ENCODE measurements at places on chromosomes 6 and 20.

DNA sequence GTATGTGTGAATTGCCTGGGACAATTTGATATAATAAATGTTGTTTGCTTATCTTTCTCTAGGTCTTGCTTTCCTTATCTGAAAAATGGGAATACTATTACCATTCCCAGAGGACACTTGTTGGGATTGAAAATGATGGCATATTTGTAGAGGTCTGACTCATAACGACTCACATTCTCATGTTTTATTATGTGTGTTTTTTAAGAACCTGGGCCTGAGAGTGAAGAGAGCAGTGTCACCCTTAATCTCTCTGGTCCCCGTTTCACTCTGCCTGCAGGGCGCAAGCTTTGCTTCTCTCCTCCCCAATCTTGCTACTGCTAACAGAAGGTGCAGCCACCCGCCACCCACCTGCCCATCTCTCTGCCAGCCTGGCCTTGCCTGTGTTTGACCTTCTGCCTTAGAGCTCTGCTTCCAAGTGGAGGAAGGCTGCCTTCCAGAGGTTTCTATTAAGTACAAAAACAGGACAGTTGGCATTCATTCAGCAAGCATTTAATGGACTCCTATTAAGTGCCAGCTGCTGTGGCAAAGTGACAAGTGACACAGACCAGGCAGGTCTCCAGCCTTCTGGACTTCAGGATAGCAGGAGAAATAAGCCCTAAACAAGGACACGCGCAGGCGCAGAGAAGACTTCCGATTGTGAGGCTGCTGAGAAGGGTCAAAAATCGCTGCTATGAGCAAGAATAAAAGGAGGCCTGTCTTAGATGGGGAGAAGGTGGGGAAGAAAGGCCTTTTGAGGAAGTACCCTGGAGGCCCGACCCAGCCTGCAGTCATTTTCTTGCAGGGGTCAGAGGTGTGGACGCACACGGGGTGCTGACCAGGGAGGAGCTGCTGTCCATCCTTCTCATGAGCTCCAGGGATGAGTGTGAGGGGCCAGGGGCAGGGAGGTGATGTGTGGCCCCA, 112.5 kb downstream of the JPH2 start:
- no peak for DNase-seq

DNA sequence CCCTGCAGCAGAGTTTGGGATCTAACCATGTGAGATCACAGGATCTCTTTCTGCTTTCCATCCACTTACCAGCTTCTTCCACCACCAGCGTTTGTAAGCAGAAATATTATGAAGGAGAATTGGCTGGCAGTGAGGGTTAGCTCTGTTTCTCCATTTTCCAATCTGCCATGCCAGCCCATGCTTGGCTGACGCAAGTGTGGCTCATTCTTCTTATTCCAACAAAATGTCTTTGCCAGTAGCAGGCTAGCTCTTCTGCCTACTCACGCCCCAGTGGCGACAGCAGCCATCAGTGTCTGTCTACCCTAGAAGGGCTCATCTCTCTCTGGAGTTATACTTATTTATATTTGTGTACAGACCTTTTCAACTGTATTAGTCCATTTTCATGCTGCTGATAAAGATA, 286.2 kb downstream of the FARS2 start:
- no peak for DNase-seq

- DNase-seq = no peak
Measured at GRCh38 chr20:11776687-11777086, 141.0 kb upstream of the BTBD3 start.

DNA sequence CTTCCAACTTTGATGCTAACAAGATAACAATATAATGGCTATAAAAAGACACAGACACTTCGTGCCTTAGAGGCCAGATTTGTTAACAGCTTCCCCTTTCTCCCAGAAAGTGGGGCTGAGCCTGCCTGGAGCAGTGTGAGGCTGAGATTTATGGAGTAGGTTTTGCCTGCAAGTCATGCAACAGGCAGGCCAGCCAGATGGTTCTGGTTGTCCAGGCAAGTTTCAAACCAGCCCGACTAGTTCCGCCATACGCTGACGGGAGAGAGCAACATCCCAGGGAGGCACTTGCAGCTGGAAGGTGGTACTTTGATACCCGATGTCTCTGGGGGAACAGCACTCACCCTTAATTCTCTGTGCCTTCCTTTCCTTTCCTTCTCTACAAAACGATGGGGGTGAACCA, 81.3 kb upstream of the NAA20 start:
- no peak for DNase-seq

DNA sequence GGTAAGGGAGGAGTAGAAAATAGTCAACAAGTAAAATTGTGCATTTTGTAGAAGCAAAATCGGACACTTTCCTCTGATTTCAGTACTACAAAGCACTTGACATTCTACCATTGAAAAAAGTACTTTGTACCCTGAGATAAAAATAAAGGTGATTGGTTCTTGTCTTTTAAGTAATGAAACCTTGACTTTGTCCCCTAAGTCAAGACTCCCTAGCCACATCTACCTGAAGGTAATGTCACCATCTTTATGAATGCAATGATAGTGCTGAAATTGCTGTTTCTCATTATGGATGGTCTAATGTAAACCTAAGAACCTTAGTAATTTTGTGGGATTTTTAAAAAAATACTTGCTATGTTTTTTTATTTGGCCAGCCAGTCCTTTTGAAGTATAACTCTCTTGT, 2.4 kb upstream of the MAN1A1 start:
- DNase-seq = no peak

- no peak for DNase-seq
Measured at GRCh38 chr6:38146021-38146733, 326.6 kb downstream of the ZFAND3 start.

GRCh38 chr6:17780061-17780460, 73.3 kb upstream of the NUP153 start:
- DNase-seq = no peak

GRCh38 chr20:54633374-54634355, 158.3 kb downstream of the DOK5 start:
- no peak for DNase-seq

- no peak for DNase-seq
Measured at GRCh38 chr6:144664947-144665346, 379.8 kb downstream of the UTRN start.

GRCh38 chr6:161943561-161943960, 669.7 kb upstream of the AGPAT4 start:
- no peak for DNase-seq

DNA sequence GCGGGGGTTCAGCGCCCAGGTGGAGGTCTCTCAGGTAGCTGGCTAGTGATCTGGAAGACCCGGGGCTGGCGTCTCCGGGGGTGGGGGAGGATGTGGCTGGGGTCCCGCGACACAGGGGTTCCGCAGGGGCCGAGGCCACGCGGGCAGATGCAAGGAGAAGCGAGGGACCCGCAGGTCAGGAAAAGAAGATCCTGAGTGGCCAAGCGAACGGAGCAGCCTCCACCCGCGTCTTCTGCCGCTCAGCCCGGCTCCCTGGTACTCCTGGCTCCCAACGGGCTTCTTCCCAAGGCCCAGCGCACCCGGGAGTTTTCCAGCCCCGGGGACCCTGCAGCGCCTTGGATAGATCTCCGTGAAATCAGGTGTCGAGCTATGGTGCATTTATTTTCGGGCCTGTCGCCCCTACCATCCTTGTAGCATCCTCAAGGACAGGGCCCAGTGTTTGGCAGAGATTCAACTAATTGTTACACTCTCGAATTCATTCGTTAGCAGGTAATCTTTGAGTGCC, 682 bp upstream of the CHD6 start:
- no peak for DNase-seq

DNA sequence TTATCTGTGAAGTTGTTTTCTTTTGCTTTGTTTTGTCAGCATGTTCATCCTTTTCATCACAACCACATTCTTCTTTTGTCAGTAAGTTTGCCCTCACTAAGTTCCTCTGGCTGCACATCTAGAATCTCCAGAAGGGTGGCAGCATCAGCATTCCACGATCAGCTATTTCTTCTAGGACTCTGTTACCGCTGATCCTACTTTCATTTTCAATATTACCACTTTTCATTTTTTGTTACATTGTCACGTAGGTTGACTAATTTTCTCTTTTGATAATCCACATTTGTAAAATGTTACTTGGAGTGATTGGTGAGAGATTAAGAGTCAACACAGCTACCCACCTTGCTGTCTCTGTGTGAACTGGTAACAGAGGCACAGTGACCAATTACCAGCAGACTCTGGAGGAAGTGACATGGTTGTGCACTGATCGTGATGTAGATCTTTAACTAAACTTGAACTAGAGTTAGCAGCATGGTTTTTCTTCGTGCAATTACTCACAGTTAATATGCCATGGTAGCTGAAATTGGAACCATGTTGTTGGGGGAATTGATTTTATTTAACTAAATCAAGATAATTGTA, 307.9 kb upstream of the SLC35B3 start:
- no peak for DNase-seq

GRCh38 chr6:21149470-21149869, 444.1 kb upstream of the SOX4 start:
- DNase-seq = no peak

GRCh38 chr6:154805288-154805911, 72.2 kb downstream of the SCAF8 start:
- DNase-seq = peak; percentile 51

DNA sequence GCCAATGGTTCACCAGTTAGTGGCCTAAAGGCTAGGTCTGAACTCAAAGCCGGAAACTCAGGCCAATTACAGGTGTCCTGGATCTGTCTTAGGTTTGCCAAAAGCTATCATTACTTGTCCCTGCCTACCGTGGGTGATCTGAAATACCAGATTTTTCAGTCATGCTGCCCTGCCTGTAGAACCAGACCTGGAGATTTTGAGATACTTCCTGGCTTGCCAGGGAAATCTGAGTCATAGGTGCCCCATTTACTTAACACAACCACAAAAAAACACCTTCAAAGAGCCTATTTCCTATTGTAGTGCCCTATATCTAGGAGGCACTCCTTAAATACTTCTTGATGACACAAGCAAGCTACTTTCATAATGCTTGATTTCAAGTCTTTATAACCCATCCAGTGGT, 13.9 kb upstream of the RANBP9 start:
- peak; percentile 62 for DNase-seq

DNA sequence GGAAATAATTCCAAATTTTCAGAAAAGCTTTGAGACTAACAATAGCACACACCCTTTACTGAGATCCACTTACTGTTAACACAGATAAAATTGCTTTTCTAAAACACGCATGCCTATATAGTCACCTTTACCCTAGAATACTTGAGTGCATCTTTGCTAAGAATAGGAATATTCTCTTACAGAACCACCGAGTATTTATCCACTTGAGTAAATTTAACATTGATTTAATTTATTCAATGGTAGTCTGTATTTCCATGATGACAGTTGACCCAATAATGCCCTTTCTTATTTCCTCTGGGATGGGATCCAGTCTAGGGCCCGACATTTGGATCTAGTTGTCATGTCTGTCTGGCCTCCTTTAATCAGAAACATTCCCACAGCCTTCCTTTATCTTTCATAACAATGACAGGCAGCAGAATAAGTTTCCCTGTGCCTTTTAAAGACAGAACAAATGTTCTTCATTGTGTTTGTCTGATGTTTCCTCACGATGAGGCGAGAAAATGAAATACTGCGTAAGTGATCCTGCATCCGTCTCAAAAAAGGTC, 56.6 kb upstream of the ERVFRD-1 start:
- DNase-seq = no peak

- peak; percentile 52 for DNase-seq
Measured at GRCh38 chr20:45444050-45444449, 25.5 kb upstream of the WFDC2 start.

DNA sequence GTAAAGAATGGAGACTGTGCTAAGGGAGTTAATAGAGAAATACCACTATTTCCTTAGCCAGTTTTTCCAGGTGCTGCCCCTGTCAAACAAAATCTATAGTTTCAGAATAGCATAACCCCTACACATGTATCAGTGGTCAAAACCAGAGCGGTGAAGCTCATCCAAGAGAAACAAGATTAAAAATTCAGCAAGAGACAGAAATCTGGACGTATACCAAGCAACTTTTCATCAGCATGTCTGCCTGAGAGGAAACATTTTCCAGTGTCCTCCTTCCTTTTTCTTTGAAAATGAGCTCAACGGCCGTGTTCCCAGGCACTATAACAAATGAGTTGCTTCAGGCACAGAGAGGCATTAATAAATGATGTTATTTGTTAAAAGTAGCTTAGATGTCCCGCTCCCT, 416.5 kb downstream of the BCKDHB start:
- no peak for DNase-seq

DNA sequence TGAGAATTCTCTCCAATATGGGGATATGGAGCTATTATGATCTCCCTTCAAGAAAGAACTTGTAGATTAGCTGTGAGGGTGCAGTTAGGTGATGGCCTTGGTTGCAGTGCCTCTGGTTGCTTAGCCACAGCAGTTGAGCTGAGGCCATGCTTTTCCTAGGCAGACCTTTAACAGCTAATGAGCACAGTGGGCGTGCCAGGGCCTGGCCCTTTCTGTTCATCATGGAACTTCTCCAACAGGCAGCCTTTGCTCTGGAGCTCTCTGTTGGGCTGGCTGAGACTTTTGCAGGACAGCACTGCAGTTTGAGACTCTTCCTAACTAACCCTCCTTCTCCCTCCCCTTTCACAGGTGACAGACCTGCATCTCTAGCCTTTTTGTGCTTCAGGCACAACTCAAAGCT, 39.7 kb upstream of the TMEM170B start:
- no peak for DNase-seq

DNA sequence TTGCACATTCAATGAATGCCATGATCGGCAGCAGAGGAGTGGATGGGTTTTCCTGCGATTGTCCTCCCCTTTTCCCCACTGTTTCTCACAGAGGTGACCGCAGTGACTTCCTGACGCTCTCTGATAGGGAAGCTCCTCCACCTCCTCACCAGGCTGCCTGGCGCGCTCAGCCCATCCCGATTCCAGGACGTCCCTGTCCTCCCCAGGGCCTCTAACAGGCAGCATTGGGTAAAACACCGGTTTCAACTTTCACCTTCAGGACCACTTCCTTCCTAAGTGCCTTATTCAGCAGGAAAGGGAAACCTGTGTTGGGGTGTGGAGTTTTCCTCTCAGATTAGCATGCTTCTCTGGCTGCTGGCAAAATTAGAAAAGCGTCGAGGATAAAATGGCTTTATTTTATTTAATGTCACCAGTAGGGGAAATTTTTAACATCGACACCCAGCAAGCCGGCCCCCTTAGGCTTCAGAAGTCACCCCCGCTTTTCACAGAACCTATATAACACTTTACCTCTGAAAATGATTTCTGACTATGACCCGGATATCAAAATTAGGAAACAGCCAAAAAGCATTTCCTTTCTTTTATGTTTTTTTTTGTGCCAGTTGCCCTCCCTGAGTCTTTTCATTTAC, 570.4 kb upstream of the GJE1 start:
- DNase-seq = no peak

DNA sequence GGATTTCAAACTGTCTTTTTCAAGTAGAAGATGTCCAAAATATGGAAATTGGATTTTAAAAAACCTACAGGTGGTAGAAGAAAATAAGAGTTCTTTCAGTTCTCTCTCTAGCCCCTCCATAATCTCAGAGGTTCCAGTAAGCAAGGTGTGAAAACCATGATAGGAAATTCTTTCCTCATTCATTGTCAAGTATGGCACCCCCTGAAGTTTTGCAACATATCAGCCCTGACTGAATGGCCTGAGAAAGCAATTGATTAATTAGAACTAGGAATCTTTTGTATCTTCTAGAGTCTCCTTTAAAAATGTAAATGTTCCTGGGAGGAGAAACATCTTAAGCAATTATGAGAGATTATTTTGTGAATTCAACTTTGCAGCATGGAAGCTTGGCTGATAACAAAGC, 198.7 kb upstream of the STXBP5 start:
- no peak for DNase-seq
